ENCODE measurements at places on chromosomes 1 and 21.

DNA sequence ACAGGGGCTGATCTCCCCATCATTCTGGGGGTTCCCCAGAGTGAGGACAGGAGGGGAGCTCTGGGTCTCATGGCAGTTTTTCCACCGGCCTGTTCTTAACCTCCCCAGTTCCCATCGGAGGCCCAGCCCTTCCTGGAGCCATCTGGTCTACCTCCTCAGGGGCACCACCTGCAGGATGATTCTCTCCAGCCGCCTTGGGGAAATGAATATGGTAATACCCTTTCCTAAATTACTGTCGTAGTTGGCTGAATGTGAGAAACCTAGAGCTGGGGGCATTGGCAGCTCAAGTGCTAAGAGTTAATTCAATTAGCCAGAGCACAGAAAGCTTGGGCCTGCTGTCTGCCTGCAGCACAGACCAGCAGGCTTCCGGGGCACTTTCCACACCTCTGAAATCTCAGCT lies 64.9 kb downstream of the TAS1R2 start:
- DNase-seq = no peak

DNA sequence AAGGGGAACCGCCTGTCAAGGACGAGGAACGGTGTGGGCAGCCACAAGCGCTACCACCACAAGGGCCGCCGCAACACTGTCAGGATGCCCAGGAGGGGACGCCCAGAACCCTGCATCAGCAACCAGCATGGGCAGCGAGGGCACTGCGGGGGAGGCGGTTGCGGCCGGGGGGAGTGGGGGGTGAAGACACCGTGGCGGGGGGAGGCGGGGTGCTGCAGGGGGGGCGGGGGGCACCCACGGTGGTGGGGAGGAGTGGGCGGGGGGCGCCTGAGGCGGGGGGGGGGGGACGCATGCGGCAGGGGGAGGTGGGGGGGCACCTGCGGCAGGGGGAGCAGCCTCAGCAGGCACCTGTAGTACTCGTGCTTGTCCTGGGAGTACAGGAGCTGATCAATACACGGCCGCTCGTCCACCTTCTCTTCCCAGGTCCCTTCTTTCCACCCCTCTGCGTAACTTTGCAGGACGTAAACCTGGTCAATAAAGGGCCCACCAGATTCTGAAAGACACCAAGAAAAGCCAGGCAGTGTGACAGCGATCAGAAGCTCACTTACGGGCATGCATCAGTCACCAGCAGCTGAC lies 4.6 kb downstream of the POFUT2 start:
- DNase-seq = no peak

DNA sequence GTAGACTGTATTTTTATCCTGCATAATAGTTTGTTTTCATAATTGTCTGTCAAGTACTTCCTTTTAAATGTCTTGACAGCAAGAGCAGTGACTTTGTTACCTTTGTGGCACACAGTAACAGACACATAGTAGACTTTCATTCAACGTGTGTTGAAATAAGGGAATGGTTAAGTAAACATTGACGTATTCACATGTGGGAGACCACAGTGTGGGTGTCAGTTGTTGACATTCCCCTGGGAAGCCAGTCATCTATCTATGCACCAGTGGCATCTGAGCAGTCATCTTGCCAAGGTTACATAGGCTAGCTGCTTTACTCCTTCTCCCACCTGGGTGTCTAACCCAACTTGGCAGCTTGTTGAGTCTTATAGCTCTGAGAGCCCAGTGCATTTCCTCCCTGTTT lies 1.4 kb upstream of the NUP133 start:
- DNase-seq = no peak

GRCh38 chr21:17467392-17467791 lies 45.5 kb upstream of the CXADR start:
- DNase-seq = no peak

DNA sequence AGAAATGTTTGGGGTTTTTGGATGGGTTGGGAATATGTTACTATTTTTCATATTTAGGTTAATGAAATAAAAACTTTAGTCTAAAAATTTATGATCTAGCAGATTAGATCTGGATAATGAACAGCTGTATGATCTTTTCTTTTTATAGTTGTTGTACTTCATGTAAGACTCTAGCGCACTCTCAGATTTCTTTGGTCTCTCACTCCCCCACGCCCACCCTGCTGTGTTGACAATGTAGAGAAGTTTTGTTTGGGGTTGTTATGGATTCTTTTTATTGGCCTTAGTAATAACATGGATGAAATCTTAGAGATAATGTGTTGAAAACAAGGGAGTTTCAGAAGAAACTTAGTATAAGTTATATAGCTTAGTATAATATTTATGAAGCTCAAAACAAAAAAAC lies 5.5 kb downstream of the KLF18 start:
- no peak for DNase-seq

DNA sequence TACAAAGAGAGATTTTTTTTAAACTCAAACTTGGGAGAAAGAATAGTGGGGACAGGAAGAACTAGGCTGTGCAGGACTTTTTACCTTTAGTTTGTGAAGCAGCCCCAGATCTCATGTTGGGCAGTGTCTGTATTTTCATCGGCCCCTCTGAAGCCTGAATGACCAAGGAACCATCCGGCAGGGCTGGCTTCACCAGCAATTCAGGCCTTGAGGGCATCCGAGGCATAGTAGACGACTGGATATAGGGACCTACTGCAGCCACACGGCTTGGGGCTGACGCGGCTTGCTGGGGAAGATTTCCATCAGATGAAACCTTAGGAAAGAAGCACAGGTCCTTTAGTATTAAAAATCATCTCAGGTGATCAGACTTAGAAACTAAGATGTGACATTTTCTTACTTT lies 43.7 kb downstream of the TP53BP2 start:
- no peak for DNase-seq

GRCh38 chr1:164651351-164651951 lies 92.5 kb downstream of the PBX1 start:
- DNase-seq = no peak

DNA sequence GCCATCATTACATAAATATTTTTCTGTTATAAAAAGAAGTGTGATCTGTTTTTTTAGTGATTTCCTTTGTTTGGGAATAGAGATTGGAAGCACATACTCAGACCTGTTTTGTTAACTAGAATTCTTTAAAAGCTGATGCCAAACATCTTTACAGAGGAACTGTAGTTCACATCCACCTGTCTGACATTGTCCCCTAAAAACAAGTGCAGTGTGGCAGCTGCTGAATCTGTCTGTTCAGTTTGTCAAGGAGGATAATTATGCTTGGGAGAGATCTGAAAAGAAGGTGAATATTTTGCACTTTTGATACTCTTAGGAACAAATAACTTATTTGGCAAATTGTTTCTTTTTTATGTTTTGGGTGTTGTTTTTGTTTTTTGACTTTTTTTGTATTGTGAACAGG lies 13.6 kb downstream of the AGMAT start:
- DNase-seq = no peak

DNA sequence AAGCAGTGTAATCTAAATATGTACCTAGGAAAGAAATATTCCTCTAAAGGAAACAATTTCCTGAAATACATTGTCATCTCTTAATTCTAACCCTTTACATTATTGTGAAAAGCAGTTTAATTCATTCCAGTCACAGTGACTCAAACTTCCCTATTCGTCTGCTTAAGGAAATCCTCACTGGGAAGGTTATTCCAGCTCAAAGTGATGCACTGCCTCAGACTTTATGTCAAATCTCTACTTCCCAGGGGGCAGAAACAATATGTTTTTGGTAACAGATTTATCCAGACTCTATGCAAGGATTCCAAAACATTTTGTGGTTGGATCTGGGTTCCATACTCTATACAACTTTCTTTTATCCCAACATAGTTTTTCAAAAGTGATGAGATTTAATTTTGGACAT lies 145.2 kb downstream of the NTMT2 start:
- no peak for DNase-seq

- DNase-seq = no peak
These were observed 1.4 kb upstream of the HEYL start for GRCh38 chr1:39640861-39641260.

- no peak for DNase-seq
These were observed 58.1 kb downstream of the PRKCZ start for GRCh38 chr1:2108213-2108876.

GRCh38 chr21:31634993-31635392 lies 24.5 kb upstream of the SOD1 start:
- DNase-seq = no peak

- no peak for DNase-seq
These were observed 111.1 kb upstream of the COA6 start for GRCh38 chr1:234262007-234262753.

DNA sequence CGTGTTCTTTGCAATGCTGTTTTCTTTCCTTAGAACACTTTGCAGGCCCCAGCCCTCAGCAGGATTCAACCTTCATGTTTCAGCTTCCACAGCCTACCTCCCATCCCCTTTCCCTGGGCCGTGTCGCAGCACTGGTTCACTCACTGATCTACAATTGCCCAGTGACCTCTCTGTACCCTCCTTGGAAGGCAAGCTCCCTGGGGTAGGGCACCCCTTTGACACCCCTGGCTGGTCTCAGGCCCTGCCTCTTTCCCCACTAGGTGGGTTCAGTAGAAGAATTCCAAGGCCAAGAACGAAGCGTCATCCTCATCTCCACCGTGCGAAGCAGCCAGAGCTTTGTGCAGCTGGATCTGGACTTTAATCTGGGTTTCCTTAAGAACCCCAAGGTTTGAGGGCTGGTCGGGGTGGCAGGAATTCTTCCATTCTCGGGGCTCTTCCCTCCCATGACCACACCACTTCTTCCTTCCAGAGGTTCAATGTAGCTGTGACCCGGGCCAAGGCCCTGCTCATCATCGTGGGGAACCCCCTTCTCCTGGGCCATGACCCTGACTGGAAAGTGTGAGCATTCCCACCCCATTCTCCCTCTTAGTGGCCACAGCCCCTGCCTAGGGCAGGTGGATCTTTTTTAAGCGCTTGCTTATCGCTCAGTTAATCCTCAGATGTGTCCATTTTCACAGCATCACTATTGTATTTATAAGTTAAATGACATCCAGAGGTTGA lies 7.3 kb downstream of the RHOC start:
- no peak for DNase-seq

GRCh38 chr1:233340966-233341516 lies 13.5 kb downstream of the MAP3K21 start:
- no peak for DNase-seq

GRCh38 chr21:30329203-30329875 lies 8.2 kb downstream of the KRTAP27-1 start:
- DNase-seq = no peak

- DNase-seq = no peak
These were observed 1.3 kb downstream of the RABGAP1L start for GRCh38 chr1:174160603-174161002.

GRCh38 chr1:61000327-61000726 lies 82.0 kb upstream of the NFIA start:
- DNase-seq = no peak

- no peak for DNase-seq
These were observed 21.9 kb downstream of the TMCC2 start for GRCh38 chr1:205249651-205250050.

- no peak for DNase-seq
These were observed 35.6 kb downstream of the SHCBP1L start for GRCh38 chr1:182917378-182917777.

DNA sequence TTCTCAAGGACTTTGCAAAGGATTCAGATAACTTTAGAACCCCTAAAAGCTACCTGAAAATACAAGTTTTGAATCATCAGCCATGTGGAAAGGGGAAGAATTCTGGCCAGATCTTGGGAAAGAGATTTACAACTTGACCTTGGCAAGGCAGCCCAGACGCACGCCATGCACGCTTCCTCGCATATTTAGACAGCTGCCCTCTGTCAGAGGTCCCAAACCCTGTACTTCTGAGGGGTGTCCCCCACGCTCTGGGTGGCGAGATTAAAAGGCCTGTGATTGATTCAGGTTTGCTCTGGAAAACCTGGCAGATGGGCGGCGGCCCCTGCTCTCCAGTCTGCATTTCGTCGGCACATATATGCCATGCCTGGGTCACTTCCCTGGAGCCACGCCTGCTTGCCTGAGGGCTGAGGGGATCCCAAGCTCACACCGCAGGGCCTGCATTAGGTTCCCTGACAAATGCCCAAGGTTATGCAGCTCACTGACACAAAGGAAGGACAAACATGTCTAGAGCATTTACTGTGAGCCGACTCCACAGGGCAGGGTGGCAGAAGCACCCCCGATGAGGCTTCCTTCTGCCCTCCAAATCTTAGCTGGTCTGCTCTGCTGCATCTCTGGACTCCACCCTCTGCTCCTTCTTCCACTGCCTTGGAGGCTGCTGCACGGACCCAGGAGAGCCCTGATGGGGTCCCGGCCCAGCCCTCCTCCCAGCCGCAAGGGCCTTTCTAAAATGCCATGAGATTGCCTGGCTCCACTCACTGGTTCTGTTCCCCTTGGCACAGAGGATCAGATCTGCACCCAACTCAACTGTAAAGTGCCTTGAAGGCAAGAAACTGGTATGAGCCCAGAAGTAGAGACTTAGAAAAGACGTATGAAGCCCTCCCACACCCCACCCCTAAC lies 103.9 kb downstream of the BCAR3 start:
- no peak for DNase-seq

DNA sequence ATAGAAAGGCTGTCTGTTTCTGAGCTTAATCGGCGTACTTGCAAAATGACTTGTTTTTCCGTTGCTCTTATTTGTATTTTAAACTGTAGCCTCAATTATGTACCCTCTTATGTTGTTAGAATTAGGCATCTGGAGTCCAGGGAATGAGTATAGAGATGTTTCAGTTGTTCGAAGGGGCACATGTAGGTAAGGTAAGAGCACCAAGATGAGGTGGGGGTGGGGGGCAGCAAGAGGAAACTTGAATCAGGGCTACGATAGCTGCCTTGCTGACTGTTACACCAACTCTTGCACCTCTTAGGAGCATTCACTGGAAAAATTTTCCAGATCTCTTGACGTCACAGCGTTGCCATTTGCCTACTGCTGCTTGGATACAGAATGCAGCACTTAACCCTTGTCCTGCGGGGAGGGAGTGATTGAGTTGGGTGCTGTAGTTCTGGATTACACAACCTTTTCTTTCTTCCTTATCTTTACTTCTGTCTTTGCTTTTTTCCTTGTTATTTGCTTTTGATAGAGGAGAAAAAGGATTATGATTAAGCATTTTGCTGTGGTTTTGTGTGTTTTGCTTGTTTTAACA lies 3.2 kb downstream of the ATP1B1 start:
- DNase-seq = no peak

GRCh38 chr1:217493290-217493689 lies 137.6 kb downstream of the GPATCH2 start:
- DNase-seq = no peak

DNA sequence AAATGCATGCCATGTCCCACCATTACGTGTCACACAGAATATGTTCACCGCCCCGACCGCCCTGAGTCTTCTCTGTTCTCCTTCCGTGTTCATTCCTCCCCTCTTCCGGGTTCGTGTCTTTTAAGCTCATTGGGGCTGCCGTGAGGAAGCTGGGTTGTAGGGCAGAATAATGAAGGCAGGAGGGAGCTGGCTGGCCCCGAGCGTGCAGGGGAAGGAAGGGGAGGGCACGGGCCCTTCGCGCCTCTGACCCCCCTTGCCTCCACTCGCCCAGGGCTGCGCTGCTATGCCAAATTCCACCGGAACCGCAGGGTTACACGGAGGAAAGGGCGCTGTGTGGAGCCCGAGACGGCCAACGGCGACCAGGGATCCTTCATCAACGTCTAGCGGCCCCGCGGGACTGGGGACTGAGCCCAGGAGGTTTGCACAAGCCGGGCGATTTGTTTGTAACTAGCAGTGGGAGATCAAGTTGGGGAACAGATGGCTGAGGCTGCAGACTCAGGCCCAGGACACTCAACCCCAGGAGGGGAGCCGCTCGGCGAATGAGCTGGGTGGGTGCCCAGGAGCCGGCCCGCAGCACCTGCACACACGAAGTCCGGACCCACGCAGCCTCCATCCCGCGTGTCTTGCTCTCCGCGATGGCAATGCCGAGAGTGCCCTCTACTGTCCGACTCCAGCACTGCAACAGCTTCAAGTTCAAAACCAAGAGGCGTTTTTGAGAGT lies 16.5 kb upstream of the AGTRAP start:
- DNase-seq = no peak

- no peak for DNase-seq
These were observed 385.2 kb downstream of the DUSP10 start for GRCh38 chr1:221356693-221357092.
